Smooth muscle cell of the pulmonary artery (primary cell): ENCODE measurements at places on chromosomes 11 and 22. TPM values are rescaled to one million over a fixed set of nuclear protein-coding genes. Genes with fewer than 3 reads are reported as not detected.

PRR5L gene
- 12.1 and 32.3 TPM in 2 replicates for total RNA-seq

PIH1D2 gene
- total RNA-seq, result 0.66 and 2.4 TPM in 2 replicates

SPECC1L gene
- total RNA-seq, result 43.9 and 51.5 TPM in 2 replicates

SELENOO gene
- total RNA-seq, result 17.3 and 21.5 TPM in 2 replicates

APOA1 gene
- total RNA-seq, result 4.4 and 6.8 TPM in 2 replicates

OR6A2 gene
- total RNA-seq, result 0.13 and 0.26 TPM in 2 replicates

PI4KA gene
- 55.6 and 63.8 TPM in 2 replicates for total RNA-seq

C2CD3 gene
- total RNA-seq, result 12.1 and 14.8 TPM in 2 replicates

KLHDC7B gene
- total RNA-seq, result 0.39 and 0.63 TPM in 2 replicates

GNAZ gene
- 1.5 and 3.1 TPM in 2 replicates for total RNA-seq
